Uterus (tissue), 4 donors: ENCODE measurements at places on chromosomes 2 and 18. TPM values are rescaled to one million over a fixed set of nuclear protein-coding genes. Genes with fewer than 3 reads are reported as not detected.

GRCh38 chr2:210919128-210919527 lies 362.7 kb downstream of the CPS1 start:
- no peaks in the 10 kb centered on the region for H3K4me1 ChIP-seq
- H3K36me3 ChIP-seq = no peaks in the 10 kb centered on the region
- H3K27ac ChIP-seq = no peak overlapping the region
- H3K4me3 ChIP-seq = no peak overlapping the region

POLE4 gene
- total RNA-seq = 34.1 TPM

DNA sequence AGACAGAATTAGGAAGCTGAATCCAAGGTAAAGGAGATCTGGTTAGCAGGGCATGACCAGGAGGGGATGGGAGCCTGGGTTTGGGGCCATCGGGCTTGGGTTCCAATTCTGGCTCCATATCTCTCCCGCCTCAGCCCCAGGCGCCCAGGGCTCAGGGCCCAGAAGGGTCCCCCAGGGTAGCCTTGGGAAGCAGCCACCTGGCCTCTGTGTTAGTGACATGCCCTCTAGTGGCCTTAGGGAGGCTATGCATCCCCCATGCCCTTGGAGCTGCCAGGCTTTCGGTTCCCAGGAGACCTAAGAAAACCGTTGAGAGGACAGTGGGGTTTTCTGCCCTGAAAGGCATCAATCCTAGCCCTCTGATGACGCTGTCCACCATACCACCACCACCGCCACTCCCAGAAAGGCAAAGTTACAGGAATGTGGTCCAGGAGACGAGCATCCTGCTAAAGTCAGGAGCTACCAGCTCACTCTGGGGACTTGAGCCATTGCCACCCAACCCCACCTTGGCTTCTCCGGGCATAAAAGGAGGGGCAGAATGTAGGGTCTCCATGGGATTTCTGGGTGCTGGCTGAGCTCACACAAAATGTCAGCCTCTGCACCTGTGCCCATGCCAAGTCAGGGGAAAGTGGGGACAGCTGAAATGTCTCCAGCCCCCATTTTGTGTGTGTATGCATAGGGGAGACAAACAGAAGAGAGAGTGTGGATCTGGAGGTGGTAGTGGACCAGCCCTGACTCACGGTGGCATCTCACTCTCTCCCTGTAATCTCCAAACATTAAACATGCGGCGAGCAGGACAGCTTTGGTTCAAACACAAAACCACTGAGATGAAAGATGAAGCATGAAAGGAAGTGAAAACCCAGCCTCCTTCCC lies 56.5 kb downstream of the EMX1 start:
- no peaks in the 10 kb centered on the region for H3K4me1 ChIP-seq
- H3K27ac ChIP-seq = no peak overlapping the region
- H3K4me3 ChIP-seq = no peak overlapping the region
- DNase-seq = no peak
- H3K36me3 ChIP-seq = no peaks in the 10 kb centered on the region

- no peak overlapping the region for H3K4me3 ChIP-seq
- H3K4me1 ChIP-seq = no peaks in the 10 kb centered on the region
- no peak overlapping the region for H3K27ac ChIP-seq
- H3K27me3 ChIP-seq = no peaks in the 10 kb centered on the region
- no peaks in the 10 kb centered on the region for H3K36me3 ChIP-seq
Observed at GRCh38 chr2:214378455-214379103, 32.3 kb upstream of the VWC2L start.

LRRTM1 gene
- not detected for total RNA-seq

- H3K4me3 ChIP-seq = no peak overlapping the region
- H3K27ac ChIP-seq = no peak overlapping the region
- no peaks in the 10 kb centered on the region for H3K4me1 ChIP-seq
- DNase-seq = no peak
- H3K36me3 ChIP-seq = no peaks in the 10 kb centered on the region
Observed at GRCh38 chr2:2758793-2759367, 427.8 kb upstream of the MYT1L start.

DNA sequence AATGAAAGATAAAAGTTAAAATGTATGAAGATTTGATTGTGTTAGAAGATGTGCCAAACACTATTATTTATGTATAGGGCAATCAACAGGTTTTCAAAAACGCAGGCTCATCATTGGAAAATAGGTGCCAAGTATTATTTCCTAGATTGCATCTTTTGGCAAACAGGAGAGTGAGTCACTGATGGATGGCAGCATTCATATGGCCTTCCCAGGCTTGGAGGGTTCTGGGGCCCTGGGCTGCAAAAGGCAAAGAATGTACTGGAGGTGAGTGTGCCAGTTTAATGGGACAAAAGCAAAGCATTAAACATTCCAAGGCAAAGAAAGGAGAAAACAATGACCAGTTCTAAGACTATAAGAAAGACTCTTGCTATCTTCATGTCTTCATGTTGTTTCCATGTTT lies 379.4 kb downstream of the RIT2 start:
- H3K27ac ChIP-seq = no peak overlapping the region
- H3K4me3 ChIP-seq = no peak overlapping the region
- H3K4me1 ChIP-seq = no peaks in the 10 kb centered on the region
- no peaks in the 10 kb centered on the region for H3K27me3 ChIP-seq
- no peak for DNase-seq
- H3K36me3 ChIP-seq = no peaks in the 10 kb centered on the region
